ENCODE measurements at places on chromosomes 16 and 17.

- DNase-seq: no peak
These were observed 19.4 kb upstream of the SUPT4H1 start for GRCh38 chr17:58371300-58371950.

DNA sequence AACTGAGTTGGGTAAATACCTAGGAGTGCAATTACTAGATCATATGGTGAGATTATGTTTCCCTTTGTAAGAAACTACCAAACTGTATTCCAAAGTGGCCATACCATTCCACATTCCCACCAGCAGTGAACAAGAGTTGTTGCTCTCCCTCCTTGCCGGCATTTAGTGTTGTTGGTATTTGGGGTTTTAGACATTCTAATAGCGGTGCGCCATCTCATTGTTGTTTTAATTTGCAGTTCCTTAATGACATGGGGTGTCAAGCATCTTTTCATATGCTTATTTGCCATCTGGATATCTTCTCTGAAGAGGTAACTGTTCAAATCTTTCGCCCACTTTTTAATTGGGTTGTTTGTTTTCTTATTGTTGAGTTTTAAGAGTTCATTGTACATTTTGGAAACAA lies 164.2 kb upstream of the LHX1 start:
- no peak for DNase-seq

DNA sequence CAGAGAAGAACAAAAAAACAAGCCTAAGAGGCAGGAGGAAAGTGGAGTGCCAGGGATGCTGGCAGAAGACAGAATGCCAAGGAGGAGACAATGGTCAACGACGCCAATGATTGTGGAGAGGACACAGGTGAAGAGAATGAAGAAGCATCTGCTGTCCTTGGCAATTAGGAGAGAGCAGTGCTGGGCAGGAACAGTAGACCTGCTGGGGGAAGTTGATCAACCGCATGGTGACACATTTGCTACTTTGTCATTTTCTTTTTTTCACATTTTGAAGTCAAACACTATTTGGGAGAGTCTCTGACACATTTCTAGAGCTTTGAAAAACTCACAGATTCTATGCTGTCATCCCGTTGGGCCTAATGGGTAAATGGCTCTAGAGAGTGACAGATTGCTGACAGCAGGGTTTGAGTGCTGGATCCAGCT lies 1.1 kb upstream of the PIK3R6 start:
- DNase-seq: no peak

GRCh38 chr17:44558710-44559633 lies 1.7 kb downstream of the FZD2 start:
- DNase-seq: no peak

DNA sequence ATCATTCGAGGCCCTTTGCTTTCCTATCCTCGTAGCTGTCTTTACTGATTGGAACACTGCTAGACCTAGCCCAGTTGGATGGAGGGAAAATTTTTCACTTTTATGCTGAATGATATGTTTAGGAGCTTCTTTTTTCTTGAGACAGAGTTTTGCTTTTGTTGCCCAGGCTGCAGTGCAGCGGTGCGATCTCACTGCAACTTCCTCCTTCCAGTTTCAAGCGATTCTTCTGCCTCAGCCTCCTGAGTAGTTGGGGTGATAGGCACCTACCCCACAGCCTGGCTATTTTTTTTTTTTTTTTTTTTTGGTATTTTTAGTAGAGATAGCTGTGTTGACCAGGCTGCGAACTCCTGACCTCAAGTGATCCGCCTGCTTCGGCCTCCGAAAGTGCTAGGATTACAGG lies 17.3 kb upstream of the PSMC5 start:
- DNase-seq: no peak

DNA sequence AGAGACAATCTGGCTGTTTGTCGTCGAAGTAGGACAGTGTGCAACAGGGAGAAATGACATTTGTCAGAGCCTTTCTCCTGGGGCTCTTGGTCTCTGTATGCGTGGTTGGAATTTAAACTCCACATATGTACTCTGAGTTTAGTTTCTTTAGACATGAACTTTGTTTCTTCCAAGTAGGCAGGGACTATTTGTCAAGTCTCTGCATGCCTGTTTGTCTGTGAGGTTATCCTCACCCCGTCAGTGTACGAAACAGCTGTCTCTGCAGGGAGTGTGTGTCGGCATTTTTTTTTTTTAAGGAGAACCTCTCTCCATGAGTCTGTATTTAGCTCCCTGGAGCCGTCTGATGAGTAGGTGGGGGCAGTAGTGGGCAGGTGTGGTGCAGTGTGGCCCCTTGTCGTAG lies 29.7 kb downstream of the NDEL1 start:
- no peak for DNase-seq

DNA sequence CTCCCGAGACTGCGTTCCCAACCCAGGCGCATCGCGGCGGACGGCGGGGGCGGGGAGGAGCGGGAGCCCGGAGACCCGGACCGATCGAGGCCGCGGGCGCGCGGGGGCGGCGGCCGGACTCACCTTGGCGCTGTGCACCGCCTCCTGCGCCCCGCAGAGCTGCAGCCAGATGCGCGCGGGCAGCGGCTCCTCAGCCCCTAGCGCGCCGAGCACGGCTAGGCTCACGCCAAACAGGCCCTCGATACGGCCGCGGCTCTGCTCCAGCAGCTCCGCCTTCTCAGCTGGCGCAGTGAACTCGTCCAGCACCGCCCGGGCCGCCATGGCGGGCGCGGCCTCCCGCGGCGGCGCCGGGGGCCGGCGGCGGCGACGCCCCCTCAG lies 339 bp downstream of the N4BP1 start:
- no peak for DNase-seq

DNA sequence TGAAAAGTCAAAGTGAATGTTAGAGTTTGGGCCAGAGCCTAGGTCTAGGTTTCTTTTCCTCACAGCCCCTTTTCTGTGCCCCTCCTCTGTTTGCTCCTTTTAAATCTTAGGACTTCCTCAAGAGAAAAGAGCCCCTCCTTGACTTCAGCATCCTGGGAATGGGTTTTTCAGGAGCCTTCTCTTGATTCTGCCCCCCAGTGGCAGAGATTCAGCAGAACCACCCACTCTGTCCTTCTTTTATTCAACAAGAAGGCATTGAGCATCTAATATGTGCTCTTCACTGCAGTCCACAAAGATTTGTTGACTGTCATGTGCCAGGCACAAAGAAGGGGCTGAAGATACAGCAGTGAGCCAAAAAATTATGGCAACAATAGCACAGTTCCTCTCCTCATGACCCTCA lies 270.8 kb upstream of the CDH5 start:
- DNase-seq: no peak

GRCh38 chr16:4253394-4254150 lies 11.7 kb upstream of the SRL start:
- DNase-seq: peak; percentile 96

GRCh38 chr17:45288825-45289224 lies 26.9 kb upstream of the SPATA32 start:
- DNase-seq: no peak

- DNase-seq: peak; percentile 17
These were observed 31.9 kb downstream of the MSI2 start for GRCh38 chr17:57288040-57288772.

- no peak for DNase-seq
These were observed 6.7 kb upstream of the CRHR1 start for GRCh38 chr17:45777388-45777787.

GRCh38 chr16:83817022-83817421 lies 9.2 kb downstream of the HSBP1 start:
- no peak for DNase-seq

DNA sequence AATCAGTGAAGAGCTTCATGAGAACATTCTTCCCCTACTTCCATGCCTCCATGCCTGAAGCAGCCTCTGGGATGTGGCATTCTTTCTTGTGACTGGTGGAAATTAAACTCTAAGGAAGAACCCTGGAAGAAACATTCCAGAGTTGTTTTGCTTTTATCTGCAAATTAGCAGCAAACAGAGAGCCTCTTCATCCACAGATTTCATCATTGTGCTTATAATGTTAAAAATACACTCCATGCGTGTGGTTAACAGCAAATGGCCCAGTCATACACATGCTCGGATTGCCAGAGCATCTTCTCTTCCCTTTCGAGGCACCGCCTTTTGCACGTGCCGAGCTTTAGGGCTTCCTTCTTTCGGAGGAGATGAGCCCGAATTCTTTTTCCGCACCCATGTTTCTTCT lies 411.3 kb downstream of the SNX29 start:
- DNase-seq: no peak

- no peak for DNase-seq
These were observed 14.7 kb downstream of the TBX2 start for GRCh38 chr17:61414141-61414935.

DNA sequence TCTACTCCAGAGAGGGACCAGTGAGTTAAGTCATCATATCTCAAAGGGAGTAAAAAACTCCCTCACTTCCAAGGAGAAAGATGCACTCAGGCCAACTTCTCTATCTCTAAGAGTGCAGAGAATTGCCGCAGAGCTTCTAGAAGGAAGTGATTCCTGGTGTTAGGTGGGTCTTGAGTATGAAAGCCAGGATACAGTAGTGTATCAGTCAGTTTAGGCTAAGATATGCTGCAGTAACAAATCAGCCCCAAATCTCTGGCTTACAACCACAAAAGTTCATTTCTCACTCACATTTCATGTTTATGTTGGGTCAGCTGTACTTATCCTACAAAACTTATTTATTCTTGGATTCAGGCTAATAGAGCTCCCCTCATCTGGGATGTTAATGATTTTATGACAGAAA lies 106.3 kb downstream of the HS3ST4 start:
- DNase-seq: no peak

- no peak for DNase-seq
These were observed 644 bp upstream of the ARL2BP start for GRCh38 chr16:57244463-57244766.

- no peak for DNase-seq
These were observed 8.8 kb upstream of the GFAP start for GRCh38 chr17:44924107-44924544.
